ENCODE measurements at places on chromosomes 6 and 20. TPM values are rescaled to one million over a fixed set of nuclear protein-coding genes. Genes with fewer than 3 reads are reported as not detected.

The PTK7 gene
- total RNA-seq: 175 TPM

The ADGRG6 gene
- 98.7 TPM for total RNA-seq

The CCDC167 gene
- total RNA-seq: 30.6 TPM

- peaks cover 31% of the 10 kb centered on the region for H3K36me3 ChIP-seq
- no peaks in the 10 kb centered on the region for H3K4me1 ChIP-seq
- H3K4me3 ChIP-seq: no peak overlapping the region
- peak overlapping the region; percentile 65 for H3K27ac ChIP-seq
- H3K27me3 ChIP-seq: no peaks in the 10 kb centered on the region
Measured at GRCh38 chr20:62907384-62908317, 18.7 kb downstream of the DIDO1 start.

The B3GAT2 gene
- 0.12 TPM for total RNA-seq

DNA sequence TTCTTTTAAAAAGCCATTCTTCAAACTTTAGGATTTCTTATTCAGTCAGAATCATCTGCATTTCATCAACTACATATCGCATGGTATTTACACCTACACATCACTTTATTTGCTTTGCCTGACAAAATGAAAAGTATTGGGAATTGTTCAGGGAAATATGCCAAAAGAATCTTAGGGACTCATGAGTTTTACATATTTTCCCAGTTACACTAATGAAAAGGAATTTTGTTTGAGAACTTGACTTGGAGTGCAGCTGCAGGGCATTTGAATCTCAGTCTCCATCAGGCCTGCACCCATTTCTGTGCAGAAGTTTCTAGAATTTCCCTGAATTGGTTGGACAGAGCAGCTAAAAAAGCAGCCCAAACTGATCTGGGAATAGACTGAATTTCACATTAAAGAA is 65.3 kb downstream of the MTHFD1L start:
- H3K36me3 ChIP-seq: no peaks in the 10 kb centered on the region

The LRRC1 gene
- total RNA-seq: 66.1 TPM

- H3K4me1 ChIP-seq: peaks cover 6% of the 10 kb centered on the region
- DNase-seq: no peak
- H3K27ac ChIP-seq: no peak overlapping the region
Measured at GRCh38 chr6:137095651-137096238, 51.0 kb upstream of the IL20RA start.

Data from Caco-2 (cell line).